ENCODE measurements at places on chromosomes 3 and 15. TPM values are rescaled to one million over a fixed set of nuclear protein-coding genes. Genes with fewer than 3 reads are reported as not detected.

The COLQ gene
- 1.5 TPM for total RNA-seq

The ADCY5 gene
- total RNA-seq: 1.0 TPM

The SOX2 gene
- total RNA-seq: 584 TPM

The GPR156 gene
- 1.6 TPM for total RNA-seq

The PCOLCE2 gene
- total RNA-seq: 32.5 TPM

The CD276 gene
- total RNA-seq: 62.2 TPM

The ROBO2 gene
- 12.3 TPM for total RNA-seq

The TM4SF4 gene
- not detected for total RNA-seq

The SGO1 gene
- 48.2 TPM for total RNA-seq

The CATSPER2 gene
- total RNA-seq: 1.5 TPM

The SNX22 gene
- total RNA-seq: 6.4 TPM

The ZNF106 gene
- total RNA-seq: 59.9 TPM

DNA sequence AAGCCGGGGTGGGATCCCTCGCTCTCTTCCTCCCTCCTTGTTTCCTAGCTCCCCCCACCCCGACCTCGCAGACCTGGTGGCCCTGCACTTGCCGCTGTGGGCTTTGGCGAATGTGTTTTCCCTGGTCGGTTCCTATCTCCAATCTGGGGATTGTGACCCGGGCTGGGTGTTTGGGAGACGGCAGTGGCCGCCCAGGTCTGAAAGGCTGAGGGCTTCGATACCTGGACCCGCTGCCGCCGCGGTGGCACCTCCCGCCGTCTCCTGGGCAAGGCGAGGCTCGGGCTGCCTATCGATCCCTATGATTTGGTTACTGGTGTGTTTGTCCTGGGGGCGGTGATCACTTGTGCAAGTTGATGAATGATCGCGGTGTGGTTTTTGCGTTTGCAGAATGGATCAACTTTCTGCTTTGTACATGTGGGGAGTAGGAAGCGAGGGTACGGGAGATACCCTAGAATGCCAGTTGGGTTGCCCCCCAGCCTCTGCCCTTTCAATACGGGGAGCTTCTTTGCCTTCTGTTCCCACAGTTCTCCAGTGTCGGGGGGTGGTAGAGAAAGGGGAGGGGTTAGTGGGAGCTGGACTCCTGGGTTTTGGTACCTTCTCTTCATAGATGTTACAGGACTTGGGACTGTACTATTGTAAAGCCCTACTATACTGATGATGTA is 3.0 kb downstream of the BBX start:
- DNase-seq: peak; percentile 42

DNA sequence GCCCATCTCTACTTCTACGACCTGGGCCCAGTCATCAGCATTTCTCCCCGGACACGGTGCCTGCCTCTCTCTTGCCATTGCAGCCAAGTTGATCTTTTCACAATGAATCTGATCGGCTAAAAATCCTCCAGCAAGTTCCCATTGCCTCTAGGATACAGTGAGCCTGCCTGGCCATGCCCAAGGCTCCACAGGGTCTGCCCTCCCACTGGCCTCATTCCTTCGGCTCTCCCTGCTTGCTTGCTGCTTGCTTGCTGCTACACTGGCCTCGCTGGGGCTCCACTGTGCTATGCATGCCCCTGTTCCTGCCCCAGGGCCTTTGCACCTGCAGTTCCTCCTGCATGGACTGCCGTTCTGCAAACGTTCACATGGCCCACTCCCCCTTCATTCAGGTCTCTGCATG is 2.0 kb downstream of the ABTB1 start:
- DNase-seq: no peak

- peak; percentile 27 for DNase-seq
These were observed 117.7 kb downstream of the DNAJB8 start for GRCh38 chr3:128348805-128349531.

- DNase-seq: peak; percentile 83
These were observed 731 bp downstream of the FYTTD1 start for GRCh38 chr3:197750396-197750831.

DNA sequence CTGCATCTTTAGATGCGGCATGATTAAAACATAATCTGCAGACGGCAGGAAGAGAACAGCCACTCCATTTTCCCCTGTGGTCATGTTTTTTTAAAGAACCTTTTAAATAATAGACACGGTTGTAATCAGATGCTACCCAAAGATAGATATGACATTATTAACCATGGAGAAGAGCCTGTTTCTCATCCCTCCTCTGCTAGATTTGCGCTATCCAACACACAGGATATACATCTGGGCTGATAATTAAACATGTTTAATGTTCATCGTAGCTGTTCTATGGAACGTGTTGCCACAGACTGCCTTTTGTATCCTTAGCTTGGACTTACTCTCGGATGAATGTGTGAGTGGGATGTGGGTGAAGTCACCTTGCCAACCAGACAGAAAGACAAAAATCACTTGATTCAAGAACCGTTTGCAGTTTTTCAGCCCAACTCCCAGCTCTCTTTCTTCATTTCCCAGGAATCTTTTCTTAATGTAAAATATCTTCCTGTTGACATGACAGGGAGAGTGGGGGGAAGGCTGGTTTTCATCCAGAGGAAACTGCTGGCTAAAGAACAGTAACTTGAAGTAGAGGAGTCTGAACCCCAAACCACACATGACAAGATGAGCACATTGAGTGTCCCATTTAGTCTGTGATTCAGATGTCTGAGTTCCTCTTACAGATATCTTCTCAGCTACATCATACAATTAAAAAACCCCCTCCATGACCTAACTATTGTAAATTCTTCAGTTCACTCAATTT is 118.6 kb upstream of the PRICKLE2 start:
- no peak for DNase-seq

GRCh38 chr3:42001777-42002176 is 39.9 kb upstream of the ULK4 start:
- no peak for DNase-seq

GRCh38 chr3:13046569-13047274 is 26.5 kb downstream of the IQSEC1 start:
- DNase-seq: no peak

DNA sequence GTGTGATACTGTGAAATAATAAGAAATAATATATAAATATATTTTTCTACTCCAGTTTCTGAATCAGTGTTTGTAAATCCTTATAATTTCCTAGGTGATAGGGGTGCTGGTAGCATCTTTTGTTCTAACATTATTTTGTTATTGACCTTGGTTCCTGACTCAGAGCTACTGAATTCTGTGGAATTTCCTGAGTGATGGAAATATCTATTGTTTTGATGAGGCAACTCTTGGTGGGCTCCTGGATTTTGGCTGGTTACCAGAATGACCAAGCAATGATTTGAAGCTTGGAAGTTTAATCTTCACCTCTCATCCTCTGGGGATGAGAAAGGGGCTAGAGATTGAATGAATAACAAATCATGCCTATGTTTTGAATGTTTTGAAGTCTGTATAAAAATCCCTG is 377.3 kb downstream of the LPP start:
- no peak for DNase-seq

DNA sequence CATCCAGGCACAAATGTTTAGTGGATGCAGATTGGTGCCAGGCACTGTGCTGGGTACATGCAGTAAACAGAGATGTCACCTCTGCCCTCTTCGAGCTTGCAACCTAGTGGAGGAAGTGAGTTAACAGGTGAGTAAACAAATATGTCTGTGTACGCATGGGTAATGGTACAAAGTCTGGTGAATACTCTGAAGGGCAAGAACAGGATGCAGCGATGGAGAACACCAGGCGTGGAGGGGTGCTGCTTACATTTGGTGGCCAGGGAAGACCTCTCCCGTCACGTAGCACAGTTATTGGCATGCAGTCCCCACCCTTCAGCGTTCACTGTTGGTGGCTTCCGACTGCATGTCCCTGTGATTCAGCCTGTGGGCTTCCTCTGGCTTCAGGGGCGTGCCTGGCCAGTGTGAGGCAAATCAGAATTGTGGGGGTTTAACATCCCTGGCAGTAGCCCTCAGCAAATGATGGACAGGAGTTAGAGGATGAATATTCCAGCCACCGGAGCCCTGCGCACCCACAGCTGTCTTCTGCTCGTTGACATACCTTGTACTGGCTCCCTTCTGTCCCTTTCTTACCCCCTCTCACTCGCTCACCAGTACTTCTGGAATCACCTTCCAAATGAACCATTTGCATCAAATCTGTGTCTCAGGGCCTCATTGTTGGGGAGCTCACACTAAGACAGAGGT is 9.1 kb upstream of the HDAC11 start:
- no peak for DNase-seq

- DNase-seq: no peak
These were observed 27.8 kb downstream of the DCAF1 start for GRCh38 chr3:51471775-51472652.

GRCh38 chr15:62945063-62945462 is 97.5 kb upstream of the TPM1 start:
- no peak for DNase-seq

DNA sequence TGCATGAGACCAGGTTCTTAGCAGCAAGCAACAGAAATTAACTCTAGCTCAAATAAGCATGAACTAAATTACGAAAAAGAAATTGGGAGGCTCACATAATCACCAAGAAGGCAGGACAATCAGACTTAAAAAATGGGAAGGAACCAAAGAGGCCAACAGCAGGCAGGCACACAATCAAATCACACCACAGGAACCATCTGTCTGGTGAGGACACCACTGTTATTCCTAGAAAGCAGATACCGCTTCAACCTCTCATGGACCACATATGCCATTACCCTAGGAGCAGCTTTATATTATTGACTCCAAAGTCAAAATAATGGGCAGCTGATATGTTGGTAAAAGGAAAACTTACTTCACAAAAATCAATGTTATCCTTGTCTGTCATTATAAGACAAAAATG is 51.6 kb downstream of the SUCLG2 start:
- DNase-seq: no peak

DNA sequence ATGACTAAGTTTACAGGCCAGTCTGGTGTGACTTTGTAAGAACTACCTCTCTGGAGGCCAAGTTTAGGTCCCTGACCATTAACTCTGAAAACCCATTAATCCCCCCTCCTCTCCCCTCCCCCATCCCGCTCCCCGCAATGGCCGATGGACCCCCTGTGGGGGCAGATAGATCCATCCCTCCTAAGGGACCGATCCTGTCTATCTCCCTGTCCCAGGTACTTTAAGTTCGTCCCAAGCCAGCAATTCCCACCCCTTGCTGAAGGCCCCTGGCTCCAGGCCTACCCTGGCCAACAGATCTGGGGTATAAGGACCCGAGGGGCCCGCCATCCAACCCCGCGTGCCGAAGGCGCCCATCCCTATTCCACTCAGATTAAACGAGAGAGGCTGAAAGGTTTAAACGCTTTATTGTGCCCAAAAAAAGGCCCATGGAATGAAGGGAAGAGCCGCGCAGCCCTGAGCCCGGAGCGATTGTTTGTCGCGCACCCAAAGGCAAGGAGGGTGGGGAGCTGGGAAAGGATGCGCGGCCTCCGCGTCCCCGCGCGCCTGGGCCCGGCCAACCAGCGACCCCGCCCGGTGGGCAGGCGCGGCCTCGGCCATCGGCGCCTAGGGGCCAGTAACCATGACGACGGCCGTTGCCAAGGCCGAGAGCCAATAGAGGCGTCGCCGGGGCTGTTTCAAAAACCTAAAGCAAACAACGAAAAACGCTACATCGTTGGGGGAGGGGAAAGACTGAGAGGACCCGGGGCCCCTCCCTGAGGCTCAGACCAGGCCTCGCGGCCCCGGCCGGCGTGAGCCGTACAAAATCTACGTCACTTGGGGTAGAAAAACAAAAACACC is 35.9 kb downstream of the HMCES start:
- peak; percentile 97 for DNase-seq

GRCh38 chr3:177606891-177607290 is 409.6 kb upstream of the TBL1XR1 start:
- no peak for DNase-seq

DNA sequence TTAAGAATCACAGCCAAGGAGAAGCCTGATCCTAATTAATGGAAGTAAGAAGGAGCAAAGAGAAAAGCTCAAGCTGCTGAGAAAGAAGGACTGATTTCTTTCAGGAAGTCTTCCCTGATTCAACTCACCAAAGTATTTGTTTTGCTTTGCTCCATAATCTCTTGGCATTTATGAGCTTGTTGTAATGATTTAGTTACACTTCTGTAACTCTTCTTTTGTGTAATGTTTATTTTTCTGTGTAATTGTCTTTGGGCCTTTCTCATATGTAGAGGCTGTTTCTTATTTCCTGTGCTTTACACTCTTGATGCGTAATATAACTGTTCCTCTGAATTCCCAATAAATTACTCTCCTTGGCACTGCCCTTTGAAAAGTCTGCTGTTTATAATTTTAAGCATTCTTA is 80.0 kb downstream of the COL6A5 start:
- no peak for DNase-seq
